Mucosa of descending colon (tissue), 3 donors: ENCODE measurements at places on chromosomes 16 and 17.

DNA sequence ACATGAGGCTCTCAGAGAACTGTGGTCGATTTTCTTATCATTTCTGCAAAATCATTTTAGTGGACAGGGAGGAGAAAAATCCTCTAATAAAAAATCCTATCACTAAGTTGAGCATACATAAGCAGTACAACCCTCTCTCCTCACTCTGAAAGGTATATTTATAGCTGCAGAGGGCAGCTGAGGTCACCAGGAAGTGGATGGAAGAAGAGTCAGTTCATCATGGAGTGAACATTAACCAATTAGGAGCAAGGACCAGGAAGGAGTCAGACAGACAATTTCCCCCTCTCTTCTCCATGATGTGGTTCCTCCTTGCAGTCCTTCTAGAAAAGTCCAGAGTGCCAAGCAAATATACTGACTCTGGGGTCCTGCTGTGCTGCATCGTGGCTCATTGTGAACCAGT lies 253.7 kb downstream of the TOX3 start:
- DNase-seq, result no peak

GRCh38 chr16:30904114-30904780 lies 7.8 kb downstream of the CTF1 start:
- no peak for DNase-seq

DNA sequence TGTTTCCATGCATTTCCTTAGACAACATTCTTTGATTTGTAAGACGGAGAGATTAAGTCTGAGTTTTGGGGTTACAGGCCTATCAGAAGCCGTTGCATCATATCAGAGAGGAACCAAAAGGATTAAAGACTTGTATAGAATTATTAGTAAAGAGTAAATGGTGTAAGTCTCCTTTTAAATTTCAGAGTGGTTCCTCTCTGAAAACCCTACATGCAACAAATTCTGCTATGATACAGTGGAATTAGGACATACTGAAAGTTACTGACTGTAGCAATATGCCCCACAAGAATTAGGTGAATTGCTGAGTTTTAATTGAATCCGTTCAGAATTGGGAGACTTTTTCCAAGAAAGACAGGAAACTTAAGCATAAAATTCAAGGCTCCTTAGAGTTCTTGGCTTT lies 221.6 kb downstream of the FTO start:
- no peak for DNase-seq

- DNase-seq, result no peak
These were observed 11.2 kb upstream of the SMIM5 start for GRCh38 chr17:75622076-75622475.

- no peak for DNase-seq
These were observed 19.2 kb downstream of the PGS1 start for GRCh38 chr17:78397681-78398101.

GRCh38 chr17:17729620-17730249 lies 48.5 kb downstream of the RAI1 start:
- peak; percentile 61 for DNase-seq

DNA sequence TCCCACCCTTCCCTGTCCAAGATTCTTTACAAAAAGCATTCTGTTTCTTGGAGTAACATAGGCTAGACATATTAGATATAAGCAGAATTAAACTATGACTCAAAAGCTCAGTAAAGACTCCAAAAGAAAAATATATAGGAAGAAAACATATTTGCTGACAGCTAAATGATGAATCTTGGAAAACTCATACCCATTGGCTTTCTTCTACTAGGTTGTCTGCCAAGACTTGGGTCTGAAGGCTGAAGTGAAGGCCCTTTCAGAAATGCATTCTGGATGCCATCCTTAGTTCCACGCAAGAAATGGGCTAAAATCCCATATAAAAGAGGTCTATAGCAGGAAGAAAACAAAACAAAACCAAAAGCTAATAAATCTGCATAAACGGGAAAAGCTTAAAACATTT lies 15.1 kb downstream of the CEP20 start:
- DNase-seq, result no peak

DNA sequence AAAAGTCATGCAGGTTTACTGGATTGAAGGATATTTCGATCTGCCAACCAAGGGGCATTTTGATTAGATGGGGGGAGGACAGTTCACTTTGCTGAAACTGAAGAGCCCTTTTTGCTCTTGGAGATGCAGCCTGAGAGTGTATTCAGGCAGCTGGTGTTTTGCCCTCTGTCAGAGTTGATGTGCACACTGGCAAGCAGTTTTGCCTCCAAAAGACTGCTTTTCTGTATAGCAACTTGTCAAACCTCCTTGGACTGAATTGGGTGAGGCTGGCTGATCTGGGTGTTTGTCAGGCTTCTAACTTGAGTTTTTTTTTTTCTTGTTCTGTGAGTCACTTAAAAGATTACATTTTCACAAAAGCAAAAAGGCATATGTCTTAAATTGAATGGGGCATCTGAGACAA lies 22.6 kb upstream of the ANKFN1 start:
- DNase-seq, result no peak

GRCh38 chr16:68731637-68732036 lies 5.5 kb upstream of the CDH1 start:
- DNase-seq, result no peak
